ENCODE measurements at places on chromosomes 2 and 18. TPM values are rescaled to one million over a fixed set of nuclear protein-coding genes. Genes with fewer than 3 reads are reported as not detected.
A peak's percentile ranks its signal among the peaks of the same experiment; 100 is the strongest.

Gene ACKR3
- polyA plus RNA-seq = 3.5 TPM

Gene CRYGC
- polyA plus RNA-seq = not detected

Gene LRPPRC
- 28.7 TPM for polyA plus RNA-seq

GRCh38 chr2:226796012-226796839 is 3.4 kb downstream of the IRS1 start:
- peak; percentile 35 for DNase-seq
- peak overlapping the region; percentile 95 for H3K27ac ChIP-seq
- no peaks in the 10 kb centered on the region for H3K36me3 ChIP-seq
- peak overlapping the region; percentile 79 for H3K4me3 ChIP-seq
- no peaks in the 10 kb centered on the region for H3K27me3 ChIP-seq

Gene TYMS
- polyA plus RNA-seq = 9.0 TPM

Gene RGPD3
- polyA plus RNA-seq = 0.85 TPM

DNA sequence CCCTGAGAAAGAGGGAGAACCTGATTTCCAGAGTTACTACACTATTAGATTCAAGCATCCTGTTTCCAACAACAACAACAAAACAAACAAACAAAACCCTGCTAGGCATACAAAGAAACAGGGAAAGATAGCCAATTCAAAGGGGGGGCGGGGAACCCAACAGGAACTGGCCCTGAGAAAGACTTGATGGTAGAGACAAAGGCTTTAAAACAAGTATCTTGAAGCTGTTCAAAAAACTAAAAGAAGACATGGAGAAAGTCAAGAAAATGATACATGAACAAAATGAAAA is 147.1 kb downstream of the THADA start:
- H3K27ac ChIP-seq = no peak overlapping the region
- DNase-seq = no peak
- H3K27me3 ChIP-seq = no peaks in the 10 kb centered on the region
- H3K36me3 ChIP-seq = no peaks in the 10 kb centered on the region
- no peaks in the 10 kb centered on the region for H3K4me1 ChIP-seq

Gene GNLY
- 1.3 TPM for polyA plus RNA-seq

DNA sequence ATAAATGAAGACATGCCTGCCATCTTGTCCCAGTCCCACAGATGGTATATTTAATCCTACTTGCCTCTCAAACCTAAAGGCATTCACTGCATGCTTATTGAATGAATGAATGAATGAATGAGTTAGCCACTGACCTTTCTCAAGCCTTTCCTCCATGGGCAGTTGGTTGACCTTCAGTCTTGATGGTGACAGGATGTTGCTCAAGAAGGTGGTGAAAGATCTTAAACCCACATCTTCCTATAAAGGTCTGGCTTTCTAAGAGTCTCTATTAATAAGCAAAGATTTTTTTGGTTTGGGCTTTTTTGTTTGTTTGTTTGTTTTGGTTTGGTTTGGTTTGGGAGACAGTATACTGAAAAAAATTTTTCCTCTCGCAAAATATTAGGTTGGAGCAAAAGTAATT is 41.7 kb downstream of the KIAA2012 start:
- H3K36me3 ChIP-seq = no peaks in the 10 kb centered on the region
- H3K4me3 ChIP-seq = no peak overlapping the region
- H3K27ac ChIP-seq = no peak overlapping the region
- H3K27me3 ChIP-seq = no peaks in the 10 kb centered on the region
- no peak for DNase-seq

Gene CCL20
- polyA plus RNA-seq = 1.6 TPM

GRCh38 chr2:23700627-23701026 is 226.3 kb downstream of the ATAD2B start:
- H3K36me3 ChIP-seq = no peaks in the 10 kb centered on the region
- H3K4me3 ChIP-seq = no peak overlapping the region
- H3K27me3 ChIP-seq = no peaks in the 10 kb centered on the region
- H3K4me1 ChIP-seq = no peaks in the 10 kb centered on the region
- DNase-seq = no peak

- H3K27me3 ChIP-seq = no peaks in the 10 kb centered on the region
- H3K4me3 ChIP-seq = no peak overlapping the region
- DNase-seq = no peak
Measured at GRCh38 chr2:42999856-43000241, 207.5 kb upstream of the HAAO start.

- H3K27me3 ChIP-seq = no peaks in the 10 kb centered on the region
- H3K4me1 ChIP-seq = peaks cover 3% of the 10 kb centered on the region
- no peaks in the 10 kb centered on the region for H3K36me3 ChIP-seq
Measured at GRCh38 chr2:100730290-100730868, 89.6 kb upstream of the NPAS2 start.

DNA sequence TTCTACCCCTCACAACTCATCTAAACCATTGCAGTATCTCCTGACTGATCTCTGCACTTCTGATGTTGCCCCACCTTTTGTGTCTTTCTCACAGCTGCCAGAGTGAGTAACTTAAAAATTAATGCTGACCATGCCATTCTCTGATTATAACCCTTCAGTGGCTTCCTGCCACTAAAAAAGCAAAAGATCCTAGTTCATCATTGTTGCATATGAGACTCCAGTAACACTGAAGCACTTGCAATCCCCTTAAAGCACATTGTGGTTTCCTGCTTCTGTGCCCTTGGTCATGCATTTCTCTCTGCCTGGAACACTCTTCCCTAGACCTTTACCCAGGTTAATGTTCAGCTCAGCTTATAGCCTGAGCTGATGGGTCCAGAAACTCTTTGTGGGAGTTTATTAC is 95.1 kb upstream of the WDSUB1 start:
- DNase-seq = no peak
- H3K27ac ChIP-seq = no peak overlapping the region
- peaks cover 32% of the 10 kb centered on the region for H3K36me3 ChIP-seq
- H3K4me1 ChIP-seq = no peaks in the 10 kb centered on the region
- H3K4me3 ChIP-seq = no peak overlapping the region

- H3K36me3 ChIP-seq = no peaks in the 10 kb centered on the region
- no peak for DNase-seq
- H3K27me3 ChIP-seq = no peaks in the 10 kb centered on the region
- H3K4me1 ChIP-seq = no peaks in the 10 kb centered on the region
Measured at GRCh38 chr2:9618410-9618809, 12.4 kb downstream of the YWHAQ start.

DNA sequence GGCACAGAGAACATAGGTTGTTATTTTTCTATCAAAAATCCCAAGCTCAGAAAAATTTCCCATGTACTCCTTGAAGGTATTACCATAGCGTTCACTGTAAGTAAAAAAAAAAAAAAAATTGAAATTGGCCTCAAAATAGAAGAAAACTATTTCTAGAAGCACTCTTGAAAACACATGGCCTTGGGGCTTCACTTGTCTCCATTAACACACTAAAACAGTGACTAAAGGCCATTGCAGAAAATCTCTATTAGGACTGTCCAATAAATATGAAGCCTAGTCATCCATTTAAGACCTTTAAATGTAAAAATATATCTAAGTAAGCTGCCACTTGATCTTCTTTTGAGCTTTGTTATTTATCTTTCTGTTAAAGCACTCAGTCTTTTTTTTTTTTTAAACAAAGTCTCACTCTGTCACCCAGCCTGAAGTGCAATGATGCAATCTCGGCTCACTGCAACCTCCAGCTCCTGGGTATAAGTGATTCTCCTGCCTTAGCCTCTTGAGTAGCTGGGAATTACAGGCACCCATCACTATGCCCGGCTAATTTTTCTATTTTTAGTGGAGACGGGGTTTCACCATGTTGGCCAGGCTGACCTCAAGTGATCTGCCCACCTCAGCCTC is 35.8 kb downstream of the CCDC68 start:
- no peak overlapping the region for H3K27ac ChIP-seq
- H3K4me3 ChIP-seq = no peak overlapping the region
- H3K27me3 ChIP-seq = no peaks in the 10 kb centered on the region
- H3K4me1 ChIP-seq = no peaks in the 10 kb centered on the region
- DNase-seq = no peak

DNA sequence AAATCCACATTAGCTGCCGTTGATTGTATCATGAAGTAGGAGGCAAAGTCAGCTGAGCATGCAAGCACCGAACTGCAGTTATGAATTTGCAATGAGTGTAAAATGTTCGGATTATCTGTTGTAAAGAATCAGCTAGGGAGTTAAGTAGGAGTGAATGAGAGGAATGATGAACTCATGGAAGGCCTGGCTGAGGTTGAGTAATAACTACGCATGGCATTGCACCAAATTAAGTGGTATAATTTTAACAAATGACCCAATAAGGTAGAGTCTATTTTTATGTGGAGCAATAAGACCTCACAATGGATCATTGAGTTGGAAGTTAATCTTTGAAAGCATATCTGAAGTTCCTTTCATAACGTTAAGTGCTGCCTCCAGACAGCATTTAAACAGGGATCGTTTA is 288.2 kb upstream of the CHST9 start:
- no peaks in the 10 kb centered on the region for H3K27me3 ChIP-seq
- no peaks in the 10 kb centered on the region for H3K36me3 ChIP-seq
- no peak overlapping the region for H3K4me3 ChIP-seq
- no peaks in the 10 kb centered on the region for H3K4me1 ChIP-seq
- H3K27ac ChIP-seq = no peak overlapping the region

DNA sequence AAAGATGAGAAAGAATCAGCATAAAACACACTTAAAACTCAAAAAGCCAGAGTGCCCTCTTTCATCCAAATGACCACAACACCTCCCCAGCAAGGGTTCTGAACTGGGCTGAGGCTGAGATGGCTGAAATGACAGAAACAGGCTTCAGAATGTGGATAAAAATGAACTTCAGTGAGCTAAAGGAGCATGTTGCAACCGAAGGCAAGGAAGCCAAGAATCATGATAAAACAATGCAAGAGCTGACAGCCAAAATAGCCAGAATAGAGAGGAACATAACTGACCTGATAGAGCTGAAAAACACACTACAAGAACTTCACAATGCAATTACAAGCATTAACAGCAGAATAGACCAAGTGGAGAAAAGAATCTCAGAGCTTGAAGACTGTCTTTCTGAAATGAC is 12.2 kb upstream of the PSMA8 start:
- H3K4me3 ChIP-seq = no peak overlapping the region
- no peaks in the 10 kb centered on the region for H3K27me3 ChIP-seq
- H3K36me3 ChIP-seq = no peaks in the 10 kb centered on the region
- no peaks in the 10 kb centered on the region for H3K4me1 ChIP-seq
- DNase-seq = no peak
- no peak overlapping the region for H3K27ac ChIP-seq

DNA sequence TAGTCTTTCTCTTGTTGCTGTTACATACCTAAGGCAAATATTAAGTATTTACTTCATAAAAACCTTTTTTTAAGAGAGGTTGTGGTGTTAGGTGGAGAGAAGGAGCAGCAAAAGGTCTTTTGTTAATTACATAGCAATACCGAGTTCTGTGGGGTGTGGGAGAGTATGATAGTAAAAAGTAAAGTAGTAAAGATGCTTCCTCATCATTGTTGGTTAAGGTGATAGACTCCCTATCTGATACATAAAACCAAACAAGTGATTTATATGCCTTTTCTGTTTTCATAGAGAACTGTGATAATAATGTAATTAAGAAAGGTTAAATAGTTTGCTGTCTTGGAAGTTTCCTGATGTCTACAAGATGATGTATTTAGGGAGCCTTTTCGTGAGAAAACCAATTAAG is 75.4 kb downstream of the EML4 start:
- no peaks in the 10 kb centered on the region for H3K27me3 ChIP-seq
- DNase-seq = no peak
- H3K36me3 ChIP-seq = peaks cover 2% of the 10 kb centered on the region
- H3K4me3 ChIP-seq = no peak overlapping the region

Gene ATP6V1C2
- polyA plus RNA-seq = 0.53 TPM

- H3K27ac ChIP-seq = no peak overlapping the region
- peaks cover 2% of the 10 kb centered on the region for H3K4me1 ChIP-seq
- DNase-seq = no peak
- no peaks in the 10 kb centered on the region for H3K27me3 ChIP-seq
Measured at GRCh38 chr18:22545066-22545760, 127.5 kb upstream of the CTAGE1 start.

Gene PROM2
- polyA plus RNA-seq = 0.11 TPM

Gene ALPI
- polyA plus RNA-seq = not detected

DNA sequence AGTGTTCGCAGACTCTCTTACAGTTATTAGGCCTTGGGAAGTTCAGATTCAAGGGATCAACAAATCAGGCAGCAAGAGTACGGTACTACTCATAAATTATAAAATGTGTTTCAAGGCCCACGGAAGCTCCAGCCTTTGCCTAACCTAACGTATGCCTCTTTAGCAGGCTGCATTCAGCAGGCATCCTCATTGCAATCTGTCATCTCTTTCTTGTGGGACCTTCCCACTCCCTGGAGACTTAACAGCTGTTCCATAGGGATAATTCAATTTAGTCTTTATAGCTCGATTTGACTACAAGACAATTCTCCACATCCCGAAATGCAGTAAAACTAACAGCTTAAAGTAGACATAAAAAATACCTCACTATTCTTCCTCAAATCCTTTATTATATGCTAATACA is 453.7 kb downstream of the CNTNAP5 start:
- no peak overlapping the region for H3K4me3 ChIP-seq
- H3K27ac ChIP-seq = no peak overlapping the region
- no peaks in the 10 kb centered on the region for H3K36me3 ChIP-seq
- H3K4me1 ChIP-seq = no peaks in the 10 kb centered on the region

GRCh38 chr2:218129458-218130135 is 3.8 kb downstream of the CXCR2 start:
- no peak for DNase-seq
- H3K27me3 ChIP-seq = no peaks in the 10 kb centered on the region
- no peak overlapping the region for H3K4me3 ChIP-seq
- H3K27ac ChIP-seq = no peak overlapping the region

DNA sequence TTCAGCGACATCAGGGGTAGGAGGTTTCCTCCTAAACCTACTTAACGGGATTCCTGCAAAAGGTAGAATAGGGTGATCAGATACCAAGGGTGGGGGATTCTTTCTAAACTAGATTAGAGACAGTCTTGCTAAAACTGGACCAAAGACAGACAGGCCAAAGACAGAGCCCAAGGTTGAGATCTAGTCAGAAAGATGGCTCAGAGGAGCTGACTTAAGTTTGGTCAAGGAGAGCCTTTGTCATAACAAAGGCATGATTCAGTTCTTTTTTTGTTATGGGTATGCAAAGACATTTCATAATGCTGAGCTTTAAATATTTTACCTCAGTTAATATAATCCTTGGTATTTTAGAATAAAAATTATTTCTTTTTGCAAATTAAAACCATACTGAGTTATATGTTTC is 17.8 kb upstream of the GPR75 start:
- no peak for DNase-seq
- no peak overlapping the region for H3K4me3 ChIP-seq
- H3K4me1 ChIP-seq = no peaks in the 10 kb centered on the region
- no peak overlapping the region for H3K27ac ChIP-seq
- H3K27me3 ChIP-seq = no peaks in the 10 kb centered on the region
- peaks cover 4% of the 10 kb centered on the region for H3K36me3 ChIP-seq

GRCh38 chr2:96875498-96876268 is 5.8 kb upstream of the SEMA4C start:
- H3K27me3 ChIP-seq = no peaks in the 10 kb centered on the region
- DNase-seq = no peak
- no peak overlapping the region for H3K4me3 ChIP-seq

DNA sequence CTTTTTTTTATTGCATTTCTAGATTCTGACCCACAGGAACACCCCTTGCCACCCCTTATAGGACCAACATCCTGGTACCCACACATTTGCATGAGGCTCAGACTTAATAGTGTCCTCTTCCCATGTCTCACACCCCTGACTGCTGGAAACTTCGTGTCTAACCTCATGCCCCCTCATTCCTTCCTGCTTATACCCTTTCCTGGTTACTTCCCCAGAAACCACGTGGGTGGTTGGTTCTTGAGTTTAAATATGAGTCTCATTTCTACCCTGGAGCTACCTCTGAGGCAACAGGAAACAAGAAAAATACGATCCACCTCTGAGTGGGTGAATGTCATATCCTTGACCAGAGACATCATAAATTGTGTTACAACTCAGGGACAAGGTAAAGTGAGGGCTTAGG is 1.6 kb downstream of the TNP1 start:
- no peaks in the 10 kb centered on the region for H3K36me3 ChIP-seq
- no peak overlapping the region for H3K4me3 ChIP-seq
- H3K4me1 ChIP-seq = no peaks in the 10 kb centered on the region
- no peaks in the 10 kb centered on the region for H3K27me3 ChIP-seq
- no peak overlapping the region for H3K27ac ChIP-seq
- DNase-seq = no peak

All from liver (tissue), 10 donors.